T-helper 2 cell treated with Interferon-gamma antibody and Interleukin-4, amounts not matched to agents 5 μg/mL and 100 μg/mL, for 36 hours (primary cell): ENCODE measurements at places on chromosomes 5 and 9.

GRCh38 chr9:134066913-134067851 lies 644 bp downstream of the BRD3 start:
- DNase-seq = peak; percentile 35

DNA sequence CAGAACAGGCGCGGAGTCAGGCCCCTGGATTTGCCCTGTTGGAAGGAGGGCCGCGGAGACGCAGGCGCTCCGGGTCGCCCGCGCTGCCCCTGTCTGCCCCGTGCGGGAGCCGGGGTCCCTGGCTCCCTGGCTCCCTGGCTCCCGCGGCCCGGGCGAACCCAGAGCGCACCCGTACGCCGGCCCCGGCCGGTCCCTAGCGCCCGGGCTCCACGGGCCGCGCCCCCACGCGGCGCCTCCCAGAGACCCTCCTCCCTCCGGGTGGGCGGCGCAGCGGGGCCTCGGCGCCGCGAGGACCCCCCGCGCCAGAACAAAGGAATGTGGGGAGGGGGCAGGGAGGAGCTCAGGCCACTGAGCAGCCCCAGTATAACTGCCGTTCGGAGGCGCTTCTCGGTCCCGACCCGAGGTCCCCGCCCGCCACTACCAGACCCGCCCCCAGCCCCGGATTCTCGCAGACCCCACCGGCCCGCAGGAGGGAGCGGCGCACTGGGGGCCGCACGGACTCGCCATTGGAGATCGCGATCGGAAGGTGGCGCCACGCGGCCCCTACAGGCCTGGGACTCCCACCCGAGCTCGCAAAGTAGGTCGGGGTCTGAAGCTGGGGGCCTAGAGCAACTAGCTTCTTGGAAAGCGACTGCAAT lies 2.4 kb downstream of the NFIL3 start:
- peak; percentile 24 for DNase-seq

GRCh38 chr9:74557571-74557970 lies 60.4 kb downstream of the RORB start:
- no peak for DNase-seq

GRCh38 chr5:102767862-102768261 lies 12.8 kb downstream of the PAM start:
- no peak for DNase-seq
